ENCODE measurements at places on chromosomes 1 and 21. TPM values are rescaled to one million over a fixed set of nuclear protein-coding genes. Genes with fewer than 3 reads are reported as not detected.

Gene TATDN3
- total RNA-seq: 22.4 TPM

Gene SPRR5
- not detected for total RNA-seq

Gene ZNF593OS
- not detected for total RNA-seq

Gene RTCA
- 34.4 TPM for total RNA-seq

Gene LRRC39
- total RNA-seq: 90.7 TPM

Gene FAM163A
- total RNA-seq: 0.16 TPM

Gene VPS45
- 71.6 TPM for total RNA-seq

Gene WNT4
- 0.38 TPM for total RNA-seq

Gene DDX59
- 17.3 TPM for total RNA-seq

Gene SAMD13
- total RNA-seq: 0.78 TPM

Gene CSF3R
- total RNA-seq: 11.8 TPM

Gene KIF14
- total RNA-seq: 0.05 TPM

DNA sequence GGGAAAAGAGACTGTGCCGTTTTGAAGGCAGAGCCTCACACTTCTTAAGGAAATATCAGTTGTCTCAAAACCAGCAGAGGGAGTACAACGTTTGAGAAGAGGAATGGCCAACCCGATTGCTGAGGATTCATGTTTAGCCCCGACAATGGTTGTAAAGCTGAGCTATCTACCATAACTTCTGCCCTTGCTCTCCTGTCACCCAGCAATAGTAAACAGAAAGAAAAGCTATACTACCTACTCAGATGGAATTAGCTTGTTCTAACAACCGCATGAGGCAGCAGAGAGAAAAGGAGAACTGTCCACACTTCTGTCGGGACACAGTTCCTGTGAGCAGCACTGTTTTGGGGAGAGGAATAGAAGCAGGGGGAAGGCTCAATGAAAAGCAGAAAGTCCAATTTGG is 91.2 kb downstream of the SLC45A1 start:
- no peak for DNase-seq

GRCh38 chr1:39892601-39893595 is 8.8 kb downstream of the MYCL start:
- DNase-seq: no peak

DNA sequence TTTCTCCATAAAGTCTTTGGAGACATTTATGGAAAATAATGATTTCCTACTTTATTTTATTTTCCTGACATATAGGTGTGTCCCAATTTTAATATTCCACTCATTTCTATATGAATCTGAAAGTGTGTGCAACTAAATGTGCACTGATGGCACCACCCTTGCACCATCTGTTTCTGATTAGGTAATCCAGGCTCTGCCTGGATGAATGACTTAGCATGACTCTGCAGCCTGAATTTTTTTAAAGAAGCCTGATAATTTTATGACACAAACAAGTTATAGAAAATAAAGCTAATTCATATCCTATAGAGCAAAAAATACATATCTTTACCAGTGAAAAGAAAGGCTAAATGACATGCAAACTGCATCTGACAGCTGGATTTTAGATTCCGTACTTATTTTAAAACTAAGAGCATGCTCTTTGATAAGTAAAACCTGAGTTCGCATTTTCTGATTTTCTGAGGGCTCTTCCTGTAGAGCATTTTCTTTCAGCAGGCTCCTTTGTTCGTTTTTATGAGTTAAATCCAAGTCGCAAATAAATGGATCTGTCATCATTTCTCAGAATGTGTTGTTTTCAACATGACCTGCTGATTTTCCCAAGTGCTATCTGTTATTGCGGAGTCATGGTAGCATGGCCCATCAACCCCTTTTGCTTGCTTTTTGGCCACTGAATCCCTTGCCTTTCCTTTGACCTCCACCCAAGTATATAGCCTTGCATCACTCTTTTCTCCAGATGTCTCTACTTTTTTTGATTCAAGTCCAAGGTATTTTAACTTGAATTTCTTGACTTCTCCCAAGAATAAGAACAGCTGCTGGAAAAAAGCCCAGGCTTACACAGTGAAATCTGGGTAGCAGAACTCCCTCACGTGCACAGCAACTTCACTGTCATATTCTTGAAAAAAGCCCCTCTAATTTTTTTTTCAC is 52.8 kb upstream of the LYPLAL1 start:
- DNase-seq: no peak

GRCh38 chr1:156337052-156337887 is 822 bp downstream of the CCT3 start:
- DNase-seq: no peak

DNA sequence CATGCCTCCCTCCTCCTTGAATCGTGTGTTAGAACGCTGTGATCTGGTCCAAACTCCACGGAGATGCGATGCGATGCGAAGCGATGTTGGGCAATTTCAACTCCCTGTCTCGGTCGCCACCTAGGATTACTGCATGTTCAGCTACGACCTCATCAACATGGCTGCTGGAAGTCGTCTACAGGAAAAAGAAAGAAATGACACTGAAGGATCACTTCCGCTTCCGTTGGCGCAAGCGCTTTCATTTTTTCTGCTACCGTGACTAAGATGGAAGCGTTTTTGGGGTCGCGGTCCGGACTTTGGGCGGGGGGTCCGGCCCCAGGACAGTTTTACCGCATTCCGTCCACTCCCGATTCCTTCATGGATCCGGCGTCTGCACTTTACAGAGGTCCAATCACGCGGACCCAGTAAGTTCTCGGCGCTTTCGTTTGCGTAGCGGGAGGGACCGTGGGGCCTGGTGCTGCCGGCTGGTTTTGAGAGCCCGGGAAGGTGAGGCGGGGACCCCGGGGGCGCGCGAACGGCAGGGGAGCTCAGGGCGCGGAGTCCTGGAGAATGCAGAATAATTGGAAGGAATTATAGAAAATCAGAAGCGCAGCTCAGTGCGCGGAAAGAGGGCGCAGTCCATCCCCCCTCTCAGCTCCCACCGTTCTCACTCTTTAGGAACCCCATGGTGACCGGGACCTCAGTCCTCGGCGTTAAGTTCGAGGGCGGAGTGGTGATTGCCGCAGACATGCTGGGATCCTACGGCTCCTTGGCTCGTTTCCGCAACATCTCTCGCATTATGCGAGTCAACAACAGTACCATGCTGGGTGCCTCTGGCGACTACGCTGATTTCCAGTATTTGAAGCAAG is at the start of gene PSMB4:
TSS of gene PSMB4 (plus strand) at position 250 of the 848 bp plus-strand sequence. CDS start at position 265, 15 bp downstream.
- DNase-seq: peak; percentile 92

- peak; percentile 39 for DNase-seq
Observed at GRCh38 chr1:33944846-33945245, 81.0 kb downstream of the HMGB4 start.

DNA sequence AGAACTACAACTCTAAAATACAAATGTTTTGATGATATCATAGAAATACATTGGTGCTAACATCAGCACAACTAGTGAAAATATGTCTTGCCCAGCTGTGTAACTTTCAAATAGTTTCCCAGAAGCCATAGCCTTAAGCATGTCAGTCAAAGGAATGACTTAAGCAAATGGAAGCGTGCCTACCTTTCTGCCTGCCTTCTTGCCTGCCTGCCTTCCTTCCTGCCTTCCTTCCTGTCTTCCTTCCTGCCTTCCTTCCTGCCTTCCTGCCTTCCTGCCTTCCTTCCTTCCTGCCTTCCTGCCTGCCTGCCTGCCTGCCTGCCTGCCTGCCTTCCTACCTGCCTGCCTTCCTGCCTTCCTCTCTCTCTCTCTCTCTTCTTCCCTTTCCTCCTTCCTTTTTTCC is 104.0 kb downstream of the PBX1 start:
- no peak for DNase-seq

DNA sequence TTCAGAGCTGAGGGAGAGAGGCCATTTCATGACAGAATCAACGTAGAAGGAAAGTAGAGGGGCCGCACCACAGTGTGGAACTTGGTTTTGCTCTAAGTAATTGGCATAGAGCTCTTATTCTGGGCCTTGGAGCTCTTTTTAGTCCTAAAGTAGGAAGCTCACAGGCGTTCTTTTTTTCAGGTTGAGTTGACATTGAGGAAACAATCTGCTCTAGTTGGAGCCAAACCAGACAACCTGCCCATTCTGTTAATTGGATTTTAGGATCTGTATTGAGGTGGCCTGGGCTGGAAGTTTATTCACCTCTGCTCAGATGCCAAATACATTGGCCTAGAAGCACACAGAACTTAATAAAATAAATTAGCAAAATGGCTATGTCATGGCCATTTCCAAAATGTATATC is 1093.9 kb downstream of the ADGRL2 start:
- DNase-seq: no peak

DNA sequence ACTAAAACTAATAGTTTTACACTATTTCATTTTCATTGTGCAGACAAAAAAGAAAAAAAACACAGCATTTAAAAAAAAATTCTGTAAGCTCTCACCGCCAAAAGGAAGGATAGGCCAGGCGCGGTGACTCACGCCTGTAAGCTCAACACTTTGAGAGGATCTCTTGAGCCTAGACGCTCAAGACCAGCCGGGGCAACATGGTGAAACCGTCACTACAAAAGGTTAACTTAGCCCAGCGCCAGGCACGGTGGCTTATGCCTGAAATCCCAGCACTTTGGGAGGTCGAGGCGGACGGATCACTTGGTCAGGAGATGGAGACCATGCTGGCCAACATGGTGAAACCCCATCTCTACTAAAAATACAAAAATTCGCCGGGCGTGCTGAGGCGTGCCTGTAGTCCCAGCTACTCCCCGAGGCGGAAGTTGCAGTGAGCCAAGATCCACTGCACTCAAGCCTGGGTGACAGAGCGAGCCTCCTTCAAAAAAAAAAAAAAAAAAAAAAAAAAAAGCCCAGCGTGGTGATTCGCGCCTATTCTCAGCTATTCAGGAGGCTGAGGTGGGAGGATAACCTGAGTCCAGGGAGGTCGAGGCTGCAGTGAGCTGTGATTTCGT is 14.3 kb upstream of the SPEN start:
- DNase-seq: no peak

DNA sequence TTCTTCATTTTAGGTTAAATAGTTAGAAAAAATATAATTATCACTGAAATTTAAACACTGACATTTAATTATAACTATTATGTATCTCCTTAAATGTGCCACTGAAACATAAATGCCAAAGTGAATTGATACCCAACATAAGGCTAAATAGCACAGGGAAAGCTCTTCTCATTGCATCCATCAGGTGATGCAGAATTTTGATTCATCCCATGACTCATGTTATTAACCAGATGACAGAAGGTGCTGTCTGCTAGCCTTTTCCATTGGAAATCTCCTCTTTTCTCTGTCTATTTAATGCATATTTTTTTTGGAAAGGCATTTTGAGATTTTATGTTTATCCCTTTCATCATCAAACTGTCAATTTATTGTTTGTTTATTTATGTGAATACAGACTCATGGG is 136.8 kb downstream of the KCNK2 start:
- no peak for DNase-seq

DNA sequence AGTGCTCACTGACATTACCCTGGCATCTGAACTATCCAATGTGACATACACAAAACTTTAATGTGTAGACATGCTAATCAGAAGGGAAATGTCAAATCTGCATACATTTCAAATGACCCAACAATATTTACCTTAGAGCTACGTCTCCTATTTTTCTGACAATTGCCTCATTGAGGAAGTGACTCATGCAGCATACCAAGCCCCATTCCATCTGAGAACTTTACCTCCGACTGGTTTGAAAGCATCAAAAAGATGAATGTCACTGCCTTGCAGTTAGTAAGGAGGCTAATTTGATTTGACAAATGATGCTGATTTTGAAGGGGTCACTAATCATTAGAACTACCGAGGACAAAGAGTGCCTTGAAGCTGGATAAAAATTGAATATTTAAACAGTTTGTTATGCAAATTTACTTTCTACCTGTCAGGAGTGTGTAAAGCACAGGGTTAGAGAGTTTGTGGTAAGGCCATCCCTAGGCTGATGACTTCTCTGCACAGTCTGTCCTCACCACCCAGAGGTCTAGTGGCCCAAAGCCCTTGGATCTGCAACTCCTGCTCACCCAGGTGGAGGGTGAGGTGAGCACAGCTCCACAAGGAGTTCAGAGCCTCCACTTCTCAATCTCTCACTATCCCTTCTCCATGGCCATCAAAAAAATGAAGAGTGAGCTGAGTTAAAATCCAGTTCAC is 500.3 kb upstream of the C1orf87 start:
- DNase-seq: no peak

- no peak for DNase-seq
Observed at GRCh38 chr1:95286479-95286878, 52.5 kb downstream of the RWDD3 start.

- no peak for DNase-seq
Observed at GRCh38 chr1:91552091-91552490, 51.4 kb downstream of the CDC7 start.

GRCh38 chr1:201025571-201026002 is 2.1 kb upstream of the KIF21B start:
- no peak for DNase-seq

GRCh38 chr1:32205401-32206370 is at the start of gene IQCC:
IQCC (plus strand) TSS chr1:32205671; CDS start chr1:32205682, 11 bp downstream.
- DNase-seq: peak; percentile 93

DNA sequence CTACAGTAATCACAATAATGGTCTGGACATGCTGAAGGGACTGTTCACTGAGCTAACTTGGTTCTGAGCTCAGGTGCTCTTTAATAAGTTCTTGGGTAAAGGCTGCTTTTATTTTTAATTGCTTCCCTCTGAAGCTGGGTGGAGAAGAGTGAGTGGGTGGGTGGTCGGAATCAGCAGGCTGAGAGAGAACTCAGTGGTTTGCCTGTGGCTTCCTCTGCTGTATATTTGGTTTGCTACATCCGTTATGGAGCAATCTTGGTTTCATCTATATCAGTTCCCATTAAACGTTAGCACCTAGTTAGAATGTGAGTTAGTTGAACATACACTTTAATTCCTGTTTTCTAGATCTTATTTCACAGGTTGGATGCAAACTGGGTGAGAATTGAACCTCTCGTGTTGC is 23.3 kb downstream of the CNIH4 start:
- DNase-seq: no peak

DNA sequence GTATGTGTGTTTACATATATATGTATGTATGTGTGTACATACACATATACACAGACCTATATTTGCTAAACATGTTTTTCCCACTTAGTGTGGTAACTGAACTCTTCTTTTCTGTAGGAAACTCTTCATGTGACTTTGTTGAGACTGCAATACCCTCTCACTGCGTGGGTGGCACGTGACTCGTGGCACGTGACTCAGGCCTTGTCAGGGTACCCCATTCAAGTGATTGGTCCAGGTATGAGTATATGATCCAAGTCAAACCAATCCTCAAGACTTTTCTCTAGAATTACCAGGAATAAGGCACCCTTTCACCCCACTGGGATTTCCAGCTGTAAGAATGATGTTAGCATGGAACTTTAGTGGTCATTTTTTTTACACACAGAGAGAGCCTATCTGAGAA is 149.2 kb upstream of the KCNK2 start:
- DNase-seq: no peak

GRCh38 chr1:218456444-218456843 is 111.3 kb downstream of the TGFB2 start:
- no peak for DNase-seq

GRCh38 chr1:97160818-97161217 is 439.2 kb downstream of the PTBP2 start:
- DNase-seq: no peak

GRCh38 chr1:209661071-209661470 is 8.8 kb upstream of the LAMB3 start:
- DNase-seq: no peak

Measured in cardiac septum (tissue), 1 donor.